CD8-positive, alpha-beta memory T cell (primary cell): ENCODE measurements at places on chromosomes 2 and 18. TPM values are rescaled to one million over a fixed set of nuclear protein-coding genes. Genes with fewer than 3 reads are reported as not detected.

- no peaks in the 10 kb centered on the region for H3K36me3 ChIP-seq
- no peak overlapping the region for H3K27ac ChIP-seq
- H3K4me3 ChIP-seq: no peak overlapping the region
Observed at GRCh38 chr2:175019566-175020327, 14.6 kb upstream of the CHN1 start.

DNA sequence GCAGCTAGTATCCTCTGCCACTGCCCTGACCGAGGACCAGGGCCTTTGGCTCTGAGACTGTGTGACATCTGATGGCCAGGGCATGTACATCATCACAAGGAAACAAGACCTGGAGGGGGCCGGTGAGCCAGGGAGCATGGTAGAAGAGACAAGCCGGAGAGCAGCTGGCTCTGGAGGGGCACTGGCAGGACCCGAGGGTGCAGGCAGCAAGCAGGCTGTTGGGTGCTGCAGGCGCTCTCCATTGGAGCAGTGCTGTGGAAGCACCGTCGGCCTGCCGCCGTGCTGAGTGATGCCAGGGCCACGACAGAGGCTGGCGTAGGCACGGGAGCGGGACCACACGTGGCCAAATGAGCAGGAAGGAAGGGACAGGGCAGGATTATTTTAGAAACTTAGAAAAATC is 335.2 kb downstream of the GBX2 start:
- no peaks in the 10 kb centered on the region for H3K36me3 ChIP-seq
- no peaks in the 10 kb centered on the region for H3K4me1 ChIP-seq
- no peak for DNase-seq
- no peaks in the 10 kb centered on the region for H3K27me3 ChIP-seq

DNA sequence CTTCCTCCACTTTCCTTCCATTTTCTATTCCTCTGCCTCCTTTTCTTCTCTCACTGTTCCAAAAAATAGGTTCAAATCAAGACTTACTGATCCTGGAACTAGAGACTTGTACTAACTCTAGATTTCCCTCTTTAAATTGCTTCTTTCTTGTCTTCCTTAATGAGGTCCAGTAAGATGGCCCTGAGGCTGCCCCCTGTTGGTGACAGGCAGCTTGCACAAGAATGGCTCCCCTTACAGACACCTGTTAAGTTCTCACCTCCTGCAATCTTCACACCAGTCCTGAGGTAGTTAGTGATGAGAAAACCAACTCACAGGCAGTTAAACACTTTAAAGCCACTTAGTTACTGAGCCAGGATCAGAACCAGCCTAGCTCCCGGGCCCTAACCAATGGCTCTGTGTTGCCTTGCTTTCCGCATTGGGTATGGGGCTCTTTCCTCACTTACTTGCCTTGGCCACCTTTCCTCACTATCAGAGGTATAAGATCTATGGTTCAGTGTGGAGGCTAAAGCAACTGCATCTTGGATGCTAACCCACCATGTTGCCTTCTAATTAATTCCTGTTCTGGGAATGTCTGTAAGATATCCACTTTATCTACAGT is 130.6 kb downstream of the AKAIN1 start:
- no peak overlapping the region for H3K4me3 ChIP-seq
- no peaks in the 10 kb centered on the region for H3K4me1 ChIP-seq
- no peak overlapping the region for H3K27ac ChIP-seq
- H3K36me3 ChIP-seq: no peaks in the 10 kb centered on the region
- H3K27me3 ChIP-seq: no peaks in the 10 kb centered on the region

DNA sequence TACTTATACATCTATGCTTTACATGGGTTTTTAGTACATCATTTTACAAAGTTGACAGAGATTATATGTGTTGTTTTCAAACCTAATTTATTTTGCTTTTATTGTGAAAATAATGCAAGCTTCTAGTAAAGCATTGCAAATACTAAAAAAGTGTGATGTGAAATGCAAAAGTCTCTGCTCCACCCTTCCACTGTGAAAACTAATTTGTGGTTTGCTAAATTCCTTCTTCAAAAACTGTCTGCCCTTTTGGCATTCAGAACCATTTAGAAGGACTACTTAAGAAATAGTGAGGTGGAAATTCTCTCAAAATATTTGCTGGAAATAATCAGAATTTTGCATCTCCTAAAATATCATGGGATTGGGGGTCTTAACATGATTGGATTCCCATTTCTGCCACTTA is 78.4 kb downstream of the CSRNP3 start:
- H3K27me3 ChIP-seq: no peaks in the 10 kb centered on the region
- DNase-seq: no peak
- H3K4me1 ChIP-seq: no peaks in the 10 kb centered on the region
- no peak overlapping the region for H3K4me3 ChIP-seq
- no peaks in the 10 kb centered on the region for H3K36me3 ChIP-seq

DNA sequence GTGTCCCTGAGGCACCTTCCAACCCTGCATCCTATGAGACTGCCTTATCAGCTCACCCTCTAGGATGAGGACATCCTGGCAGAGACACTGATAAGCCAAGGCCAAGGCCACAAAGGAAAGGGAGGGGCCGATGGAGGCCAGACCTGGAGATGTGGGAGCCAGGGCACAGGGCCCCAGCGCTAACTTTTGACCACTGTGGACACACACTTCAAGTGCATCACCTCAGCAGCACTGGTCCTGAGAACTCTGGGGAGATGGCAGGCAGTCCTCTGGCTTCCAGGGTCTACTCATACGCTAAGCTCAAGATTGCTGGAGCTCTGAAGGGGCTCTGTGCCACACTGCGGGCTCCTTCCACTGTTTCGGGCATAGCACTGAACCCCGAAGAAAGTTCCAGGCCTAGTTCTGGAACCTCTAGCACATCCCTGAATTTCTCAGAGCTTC is 100.2 kb upstream of the ID2 start:
- no peak for DNase-seq
- no peaks in the 10 kb centered on the region for H3K36me3 ChIP-seq
- no peaks in the 10 kb centered on the region for H3K27me3 ChIP-seq
- peaks cover 16% of the 10 kb centered on the region for H3K4me1 ChIP-seq

- peaks cover 14% of the 10 kb centered on the region for H3K4me1 ChIP-seq
- H3K36me3 ChIP-seq: no peaks in the 10 kb centered on the region
- no peak for DNase-seq
- H3K27ac ChIP-seq: no peak overlapping the region
Observed at GRCh38 chr2:118223511-118223991, 135.3 kb downstream of the INSIG2 start.

DNA sequence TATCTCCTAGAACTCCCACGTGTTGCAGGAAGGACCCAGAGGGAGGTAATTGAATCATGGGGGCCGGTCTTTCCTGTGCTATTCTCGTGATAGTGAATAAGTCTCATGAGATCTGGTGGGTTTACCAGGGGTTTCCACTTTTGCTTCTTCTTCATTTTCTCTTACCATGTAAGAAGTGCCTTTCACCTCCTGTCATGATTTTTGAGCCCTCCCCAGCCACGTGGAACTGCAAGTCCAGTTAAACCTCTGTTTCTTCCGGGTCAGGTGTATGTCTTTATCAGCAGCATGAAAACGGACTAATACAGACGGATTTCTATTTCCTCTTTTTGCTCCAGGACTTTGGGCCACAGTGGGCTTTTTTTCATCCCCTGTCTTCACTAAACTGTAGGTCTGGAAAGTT is 88.3 kb upstream of the KCNE4 start:
- DNase-seq: no peak
- H3K27ac ChIP-seq: no peak overlapping the region
- no peaks in the 10 kb centered on the region for H3K36me3 ChIP-seq
- no peaks in the 10 kb centered on the region for H3K4me1 ChIP-seq
- no peaks in the 10 kb centered on the region for H3K27me3 ChIP-seq

DNA sequence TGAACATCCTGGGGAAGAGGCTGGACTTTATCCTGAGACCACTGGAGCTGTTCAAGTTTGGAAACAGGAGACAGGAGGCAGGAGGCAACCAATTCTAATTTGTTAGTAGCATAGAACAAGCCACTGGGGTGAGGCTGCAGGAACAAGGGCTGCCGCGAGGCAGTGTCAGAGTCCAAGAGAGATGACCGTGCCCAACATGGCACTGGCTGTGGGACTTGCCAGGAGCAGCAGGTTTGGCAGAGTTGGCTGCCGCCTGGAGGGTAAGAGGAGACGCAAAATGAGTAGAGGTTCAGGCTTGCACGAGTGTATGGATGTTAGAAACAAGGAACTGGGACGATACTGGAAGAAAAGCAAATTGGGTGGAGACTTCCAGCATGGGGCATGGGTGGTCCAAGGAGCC is 168.5 kb downstream of the TPGS2 start:
- no peaks in the 10 kb centered on the region for H3K36me3 ChIP-seq
- H3K4me1 ChIP-seq: no peaks in the 10 kb centered on the region
- H3K27me3 ChIP-seq: no peaks in the 10 kb centered on the region
- no peak overlapping the region for H3K4me3 ChIP-seq
- no peak for DNase-seq
- no peak overlapping the region for H3K27ac ChIP-seq

GRCh38 chr2:178804791-178805190 is 2.4 kb downstream of the TTN start:
- no peak for DNase-seq
- no peaks in the 10 kb centered on the region for H3K36me3 ChIP-seq

DNA sequence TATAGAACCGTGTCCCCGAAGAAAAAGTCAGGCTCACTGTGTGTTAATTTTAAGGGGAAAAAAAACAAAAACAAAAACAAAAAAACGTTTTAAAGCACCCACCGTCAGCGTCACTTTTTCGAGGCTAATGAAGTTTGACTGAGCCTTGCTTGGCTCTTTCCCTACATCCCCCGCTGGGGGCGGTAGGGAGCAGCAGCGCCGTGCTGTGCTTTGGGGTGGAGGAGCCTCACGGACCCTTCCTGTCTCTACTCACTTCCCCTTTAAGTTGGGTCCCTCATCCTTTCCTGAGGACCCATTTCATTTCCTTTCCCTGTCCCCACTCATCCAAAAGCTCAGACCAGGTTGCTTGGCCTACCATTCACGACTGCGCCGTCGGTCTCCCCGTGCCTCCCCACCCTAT is 82.8 kb upstream of the RPL31 start:
- no peak overlapping the region for H3K27ac ChIP-seq
- DNase-seq: no peak
- H3K4me1 ChIP-seq: peaks cover 5% of the 10 kb centered on the region
- H3K27me3 ChIP-seq: no peaks in the 10 kb centered on the region
- no peaks in the 10 kb centered on the region for H3K36me3 ChIP-seq

GRCh38 chr2:188824125-188824524 is 150.0 kb upstream of the COL3A1 start:
- no peak for DNase-seq
- H3K27me3 ChIP-seq: no peaks in the 10 kb centered on the region
- no peaks in the 10 kb centered on the region for H3K36me3 ChIP-seq
- H3K27ac ChIP-seq: no peak overlapping the region
- no peaks in the 10 kb centered on the region for H3K4me1 ChIP-seq

DNA sequence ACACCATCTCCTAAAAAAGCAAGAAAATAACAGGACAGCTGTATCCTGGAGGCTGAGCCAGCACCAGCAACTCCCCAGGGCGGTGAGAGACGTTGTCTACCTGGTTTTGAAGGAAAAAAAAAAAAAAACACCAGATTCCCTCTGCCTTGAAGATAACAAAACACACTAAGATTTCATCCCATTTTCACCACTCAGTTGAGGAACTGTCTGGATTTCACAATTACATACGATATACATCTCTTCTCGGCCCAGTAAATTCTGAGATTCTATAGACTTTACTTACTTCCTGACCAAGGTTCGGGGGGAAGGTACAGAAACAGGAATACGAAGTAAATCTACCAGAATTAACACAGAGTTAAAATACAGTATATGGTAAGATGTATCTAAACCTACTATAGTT is 8.5 kb downstream of the ZNF516 start:
- no peaks in the 10 kb centered on the region for H3K27me3 ChIP-seq
- no peaks in the 10 kb centered on the region for H3K4me1 ChIP-seq
- no peak overlapping the region for H3K4me3 ChIP-seq
- no peak overlapping the region for H3K27ac ChIP-seq

GRCh38 chr2:169415233-169415748 is 53.0 kb upstream of the LRP2 start:
- no peak overlapping the region for H3K4me3 ChIP-seq
- DNase-seq: no peak
- no peaks in the 10 kb centered on the region for H3K4me1 ChIP-seq
- H3K27me3 ChIP-seq: no peaks in the 10 kb centered on the region
- H3K36me3 ChIP-seq: no peaks in the 10 kb centered on the region

DNA sequence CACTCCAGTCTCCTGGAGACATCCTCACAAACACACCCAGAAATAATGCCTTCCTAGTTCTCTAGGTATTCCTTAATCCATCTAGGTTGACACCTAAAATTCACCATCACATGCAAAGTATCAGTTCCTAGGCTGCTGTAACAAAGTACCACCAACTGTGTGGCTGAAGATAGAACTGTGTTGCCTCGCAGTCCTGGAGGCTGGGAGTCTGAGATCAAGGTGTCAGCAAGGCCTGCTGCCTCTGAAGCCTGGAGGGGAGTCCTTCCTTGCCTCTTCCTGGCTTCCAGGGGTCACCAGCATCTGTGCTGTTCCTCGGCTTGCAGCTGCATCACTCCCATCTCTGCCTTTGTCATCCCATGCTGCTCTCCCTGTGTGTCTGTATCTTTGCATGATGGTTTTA is 36.3 kb upstream of the TMEM131 start:
- no peaks in the 10 kb centered on the region for H3K36me3 ChIP-seq
- H3K4me3 ChIP-seq: no peak overlapping the region
- H3K27me3 ChIP-seq: no peaks in the 10 kb centered on the region
- no peak for DNase-seq
- H3K27ac ChIP-seq: no peak overlapping the region

- H3K4me3 ChIP-seq: no peak overlapping the region
- no peaks in the 10 kb centered on the region for H3K4me1 ChIP-seq
- DNase-seq: no peak
Observed at GRCh38 chr2:70515938-70516337, 37.7 kb downstream of the TGFA start.

DNA sequence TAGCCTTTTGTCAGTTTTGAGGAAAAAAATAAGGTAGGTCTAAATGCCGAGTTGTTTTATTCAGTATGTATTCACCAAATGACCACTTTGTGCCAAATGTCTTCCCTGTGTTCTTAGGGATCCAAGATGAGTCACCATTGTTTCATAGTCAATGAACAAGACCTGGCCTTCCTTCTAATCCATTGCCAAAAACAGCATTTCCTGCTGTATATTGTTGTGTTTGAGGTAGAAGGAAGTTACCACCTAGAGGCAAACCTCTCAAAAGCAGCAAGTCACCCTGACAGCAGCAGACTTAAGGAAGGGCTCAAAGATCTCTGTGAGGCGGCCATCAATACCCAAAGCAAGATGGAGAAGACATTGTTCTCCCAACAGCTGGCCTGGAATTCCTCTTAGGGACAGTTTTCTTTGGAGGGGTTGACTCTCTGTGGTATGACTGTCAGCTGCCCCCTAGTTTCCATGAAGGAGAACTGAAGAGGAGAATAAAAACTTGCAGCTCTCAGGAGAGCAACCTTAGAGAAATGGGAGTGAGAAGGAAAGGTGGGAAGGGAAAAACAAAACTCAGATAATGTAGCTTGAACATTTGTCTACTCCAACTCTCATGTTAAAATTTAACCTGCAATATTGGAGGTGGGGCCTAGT is 328.3 kb downstream of the LRATD1 start:
- H3K4me3 ChIP-seq: no peak overlapping the region
- no peaks in the 10 kb centered on the region for H3K4me1 ChIP-seq
- H3K27me3 ChIP-seq: no peaks in the 10 kb centered on the region
- H3K27ac ChIP-seq: no peak overlapping the region
- no peak for DNase-seq

- no peaks in the 10 kb centered on the region for H3K27me3 ChIP-seq
- H3K4me3 ChIP-seq: no peak overlapping the region
- no peaks in the 10 kb centered on the region for H3K4me1 ChIP-seq
- H3K36me3 ChIP-seq: no peaks in the 10 kb centered on the region
Observed at GRCh38 chr2:5449867-5450266, 242.3 kb upstream of the SOX11 start.

Gene EVA1A
- not detected for total RNA-seq

Gene PLCD4
- not detected for total RNA-seq

Gene SLC30A3
- 0.55 TPM for total RNA-seq

Gene CAPN14
- 0.31 TPM for total RNA-seq

Gene HOXD8
- not detected for total RNA-seq

Gene ATP8B1
- total RNA-seq: not detected

Gene TMSB10
- total RNA-seq: 1,121 TPM

Gene EFEMP1
- not detected for total RNA-seq

Gene UGT1A5
- total RNA-seq: not detected
